ENCODE measurements at places on chromosomes 12 and 14.

DNA sequence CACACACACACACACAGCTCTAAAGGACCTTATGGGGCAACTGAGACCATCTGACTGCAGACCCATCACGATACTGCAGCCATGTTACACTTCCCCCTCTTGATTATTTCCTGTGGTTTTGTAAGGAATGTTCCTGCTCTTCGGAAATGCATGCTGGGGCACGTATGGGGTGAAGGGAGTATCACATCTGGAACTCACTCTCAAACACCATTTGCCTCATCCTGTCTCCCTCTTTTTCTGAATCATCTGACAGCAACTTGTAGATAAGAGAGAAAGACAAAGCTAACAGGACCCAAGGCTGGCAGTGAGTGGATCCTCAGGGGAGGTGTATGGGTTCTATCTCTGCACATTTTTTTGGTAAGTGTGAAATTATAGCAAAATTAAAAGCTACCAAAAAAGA lies 50.3 kb downstream of the RIMBP2 start:
- no peak for DNase-seq

- DNase-seq, result no peak
These were observed 5.3 kb downstream of the KCNH3 start for GRCh38 chr12:49543914-49544815.

DNA sequence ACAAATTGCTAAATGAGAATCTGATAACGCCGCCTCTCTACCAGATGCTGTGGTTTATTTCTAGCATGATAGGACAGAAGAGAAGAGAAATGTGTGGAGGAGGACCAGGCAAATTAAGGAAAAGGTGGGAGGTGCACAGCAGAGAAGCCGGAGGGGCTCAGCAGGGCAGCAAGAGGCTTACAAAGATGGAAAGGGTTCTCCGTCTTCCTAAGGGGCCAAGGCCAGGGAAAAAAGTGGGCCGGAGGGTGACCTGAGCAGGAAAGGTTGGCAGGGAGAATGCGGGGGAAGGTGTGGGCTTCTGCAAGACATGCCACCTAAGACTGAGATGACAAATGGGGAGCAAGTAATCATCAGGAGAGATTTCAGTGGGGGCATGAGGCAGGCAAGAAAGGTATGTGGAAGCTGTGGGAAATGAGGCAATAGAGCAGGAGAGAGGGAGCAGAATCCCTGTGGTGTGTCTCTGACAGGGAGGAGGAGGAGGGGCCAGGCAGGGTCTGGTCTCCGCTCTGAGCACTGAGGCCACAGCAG lies 18.7 kb downstream of the MANSC1 start:
- DNase-seq, result no peak

DNA sequence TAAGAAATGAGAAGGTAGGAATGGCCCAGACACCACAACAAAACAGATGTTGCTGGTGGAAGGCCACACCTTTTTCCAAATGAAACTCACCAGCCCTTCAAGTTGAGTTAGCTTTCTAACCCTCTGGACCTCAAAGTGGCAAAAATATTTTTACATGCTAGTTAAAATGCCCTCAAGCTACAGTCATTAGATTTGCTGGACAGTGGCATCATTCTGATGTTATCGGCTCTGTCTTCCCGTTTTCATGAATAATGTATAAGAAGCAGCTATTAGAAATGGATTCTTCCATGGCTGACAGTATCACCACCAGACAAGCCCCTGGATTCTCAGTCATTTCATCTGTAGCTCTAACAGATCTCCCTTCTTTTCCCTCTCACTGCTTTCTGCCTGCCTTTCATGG lies 37.1 kb upstream of the PLXNC1 start:
- no peak for DNase-seq

GRCh38 chr12:65968359-65968758 lies 144.1 kb downstream of the HMGA2 start:
- no peak for DNase-seq

Data from DMS79 (cell line).